ENCODE measurements at places on chromosomes 13 and 19.

GRCh38 chr19:53865918-53866864 is 1.5 kb upstream of the MYADM start:
- DNase-seq: no peak

DNA sequence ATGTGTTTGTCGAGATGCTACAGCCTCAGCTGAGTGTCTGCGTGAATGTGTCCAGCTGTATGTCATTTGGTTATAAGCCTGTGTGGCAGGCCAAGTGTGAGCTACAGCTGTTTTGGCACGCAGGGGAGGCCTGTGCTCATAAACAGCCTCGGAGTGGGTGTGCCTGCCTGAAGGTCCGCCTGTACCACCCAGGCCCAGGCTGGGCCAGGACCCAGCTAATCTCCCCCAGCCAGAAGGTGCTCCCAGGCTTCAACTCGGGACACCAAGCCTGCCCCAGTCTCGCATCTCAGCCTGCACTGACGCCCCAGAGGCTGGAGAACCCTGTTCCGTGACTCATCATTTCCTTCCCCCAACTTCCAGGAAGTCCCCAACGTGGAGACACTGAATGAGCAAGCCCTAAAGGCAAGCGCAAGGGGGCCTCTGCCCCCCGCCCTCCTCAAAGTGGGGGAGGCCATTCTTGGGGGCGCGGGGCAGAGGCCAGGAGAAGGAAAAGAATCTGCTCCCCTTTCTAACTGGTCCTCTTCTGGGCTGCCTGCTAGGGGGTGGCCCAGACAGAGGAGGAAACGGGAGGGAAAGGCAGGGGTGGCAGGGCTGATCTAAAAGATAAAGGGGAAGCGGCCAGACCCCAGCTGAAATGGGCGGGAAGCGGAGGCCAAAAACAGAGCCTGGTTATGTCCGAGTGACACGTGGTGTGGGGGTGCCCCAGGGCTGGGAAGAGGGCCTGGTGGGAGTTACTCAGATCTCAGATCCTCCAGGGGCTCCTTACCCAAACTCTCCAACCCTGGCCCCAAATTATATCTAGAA is 2.0 kb downstream of the SLC1A5 start:
- DNase-seq: no peak

GRCh38 chr19:16262618-16263017 is 62.0 kb upstream of the KLF2 start:
- DNase-seq: no peak

DNA sequence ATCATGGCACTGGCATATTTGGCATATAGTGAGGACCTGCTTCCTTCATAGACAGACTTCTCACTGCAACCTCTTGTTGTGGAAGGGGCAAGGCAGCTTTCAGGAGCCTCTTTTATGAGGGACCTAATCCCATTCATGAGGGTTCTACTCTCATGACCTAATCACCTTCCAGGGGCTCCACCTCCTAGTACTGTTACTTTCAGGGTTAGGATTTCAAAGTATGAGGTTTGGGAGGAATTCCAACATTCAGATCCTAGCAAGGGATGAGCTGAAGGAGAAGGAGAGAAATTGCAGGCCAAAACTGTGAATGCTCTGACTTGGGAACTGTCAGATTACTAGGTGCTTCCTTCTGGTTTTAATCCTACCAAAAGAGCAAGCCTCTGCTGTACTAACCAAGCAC is 87.8 kb downstream of the LMO7 start:
- DNase-seq: no peak

GRCh38 chr13:51327961-51328360 is 11.5 kb upstream of the SERPINE3 start:
- no peak for DNase-seq

DNA sequence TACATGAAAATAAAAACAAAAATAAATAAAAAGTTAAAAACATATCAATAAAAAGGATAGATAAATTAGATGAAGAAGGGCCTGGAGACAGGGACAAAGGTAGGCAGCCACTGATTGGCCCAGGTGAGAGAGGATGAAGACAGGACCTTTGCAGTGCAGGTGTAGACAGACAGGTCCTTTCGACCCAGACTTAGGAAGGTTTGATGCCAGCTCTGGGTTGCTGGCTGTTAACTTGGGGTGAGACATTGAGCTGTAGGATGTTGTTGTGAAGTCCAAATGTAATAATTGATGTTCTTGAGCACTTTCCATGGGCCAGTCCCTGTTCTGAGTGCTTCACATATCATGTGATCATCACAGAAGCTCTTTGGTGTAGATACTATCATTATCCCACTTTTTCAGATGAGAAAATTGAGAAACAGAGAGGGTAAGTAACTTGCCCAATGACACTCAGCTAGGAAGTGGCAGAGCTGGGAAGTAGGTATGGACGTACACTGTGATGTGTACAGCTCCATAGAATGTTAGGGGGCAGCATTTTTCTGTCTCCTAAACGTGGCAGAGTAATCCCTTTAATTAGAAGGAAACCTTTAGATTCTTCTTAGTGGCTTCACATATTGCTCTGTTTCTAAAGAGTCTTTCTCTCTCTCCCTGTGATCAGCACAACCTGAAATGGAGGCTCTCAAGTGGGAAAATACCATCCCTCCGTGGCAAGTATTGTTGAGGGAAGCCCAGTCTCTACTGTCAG is 76.0 kb upstream of the STK24 start:
- no peak for DNase-seq

GRCh38 chr13:96803456-96804100 is 190.7 kb downstream of the OXGR1 start:
- no peak for DNase-seq

GRCh38 chr13:76225815-76226489 is 589.8 kb downstream of the LMO7 start:
- no peak for DNase-seq

GRCh38 chr13:82165396-82166174 is 1716.7 kb downstream of the SLITRK1 start:
- DNase-seq: no peak

DNA sequence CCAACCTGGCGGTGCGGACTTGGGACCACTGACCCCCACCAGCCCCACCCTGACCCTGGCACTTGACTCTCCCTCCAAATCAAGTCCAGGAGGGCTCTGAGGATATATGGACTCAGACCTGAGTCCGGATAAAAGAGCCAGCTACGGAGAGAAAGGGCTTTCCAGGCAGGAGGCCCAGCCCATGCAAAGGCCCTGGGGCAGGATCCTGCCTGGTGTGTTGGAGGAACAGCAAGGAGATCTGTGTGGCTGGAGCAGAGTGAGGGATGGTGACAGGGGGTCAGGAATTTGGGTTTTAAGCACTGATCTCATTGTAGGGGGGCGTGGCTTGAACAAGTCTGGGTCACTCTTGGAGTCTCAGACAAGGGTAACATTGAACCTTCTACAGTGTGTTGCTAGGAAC is 474 bp upstream of the ZNRF4 start:
- no peak for DNase-seq

Data from GM18507 (cell line).